ENCODE measurements at places on chromosomes 6 and 20.

GRCh38 chr20:47878601-47879027, 93.3 kb upstream of the SULF2 start:
- peaks cover 13% of the 10 kb centered on the region for H3K4me1 ChIP-seq
- H3K36me3 ChIP-seq, result no peaks in the 10 kb centered on the region
- H3K27me3 ChIP-seq, result peaks cover 17% of the 10 kb centered on the region
- H3K4me3 ChIP-seq, result no peak overlapping the region

DNA sequence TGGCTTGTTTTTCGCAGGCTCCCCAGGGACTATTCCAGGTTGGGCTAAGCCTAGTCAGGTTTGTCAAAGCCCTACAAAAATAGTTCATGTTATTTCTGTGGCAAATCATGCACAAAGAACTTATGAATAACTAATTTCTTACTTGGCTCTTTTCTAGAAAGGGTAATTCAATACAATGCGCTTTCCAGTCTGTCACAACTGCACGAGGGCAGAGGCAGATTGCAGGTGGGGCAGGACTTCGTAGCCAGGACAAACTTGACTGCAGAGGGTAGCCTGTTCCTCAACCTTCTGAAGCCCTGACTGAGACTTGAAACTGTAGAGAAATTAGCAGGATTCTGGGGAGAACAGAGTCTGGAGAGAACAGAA, 253.5 kb downstream of the QKI start:
- no peak overlapping the region for H3K4me3 ChIP-seq
- no peaks in the 10 kb centered on the region for H3K36me3 ChIP-seq
- DNase-seq, result no peak
- no peaks in the 10 kb centered on the region for H3K27me3 ChIP-seq

- DNase-seq, result peak; percentile 55
- no peak overlapping the region for H3K27ac ChIP-seq
- peaks cover 9% of the 10 kb centered on the region for H3K36me3 ChIP-seq
- no peak overlapping the region for H3K4me3 ChIP-seq
These were observed 3.4 kb upstream of the MICAL1 start for GRCh38 chr6:109458774-109459531.

- H3K4me3 ChIP-seq, result no peak overlapping the region
- no peaks in the 10 kb centered on the region for H3K27me3 ChIP-seq
- DNase-seq, result no peak
- no peak overlapping the region for H3K27ac ChIP-seq
- no peaks in the 10 kb centered on the region for H3K4me1 ChIP-seq
These were observed 98.4 kb upstream of the ADTRP start for GRCh38 chr6:11876934-11877433.

- H3K4me3 ChIP-seq, result no peak overlapping the region
- peak overlapping the region; percentile 80 for H3K27ac ChIP-seq
- DNase-seq, result peak; percentile 79
- no peaks in the 10 kb centered on the region for H3K27me3 ChIP-seq
These were observed 13.8 kb downstream of the UCKL1 start for GRCh38 chr20:63942250-63942951.

DNA sequence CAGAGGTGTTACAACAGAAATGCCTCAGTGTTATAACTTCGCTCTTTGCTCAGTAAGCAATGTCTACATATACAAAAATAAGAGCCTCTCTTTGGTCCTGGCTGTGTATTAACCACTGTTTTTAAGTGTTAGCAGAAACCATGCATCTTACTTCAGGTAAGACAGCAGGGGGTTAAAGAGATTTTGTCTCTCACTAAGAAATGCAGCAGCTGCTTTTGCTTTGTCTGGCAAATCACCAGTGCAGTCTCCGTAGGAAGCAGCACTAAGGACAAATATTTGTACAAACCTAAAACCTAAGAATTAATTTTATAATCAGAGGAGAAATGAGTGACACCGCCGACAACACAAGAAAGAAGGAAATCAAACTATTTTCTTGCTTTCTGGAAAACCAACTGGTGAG, 758 bp downstream of the SMIM28 start:
- no peak overlapping the region for H3K27ac ChIP-seq
- DNase-seq, result no peak
- H3K27me3 ChIP-seq, result no peaks in the 10 kb centered on the region
- H3K4me3 ChIP-seq, result no peak overlapping the region
- H3K4me1 ChIP-seq, result no peaks in the 10 kb centered on the region
- H3K36me3 ChIP-seq, result no peaks in the 10 kb centered on the region

- H3K27ac ChIP-seq, result peak overlapping the region; percentile 66
- no peaks in the 10 kb centered on the region for H3K27me3 ChIP-seq
- peaks cover 79% of the 10 kb centered on the region for H3K36me3 ChIP-seq
- peaks cover 48% of the 10 kb centered on the region for H3K4me1 ChIP-seq
- H3K4me3 ChIP-seq, result no peak overlapping the region
These were observed 44.8 kb upstream of the EMILIN3 start for GRCh38 chr20:41411391-41411847.

- DNase-seq, result no peak
- no peak overlapping the region for H3K27ac ChIP-seq
- H3K4me1 ChIP-seq, result no peaks in the 10 kb centered on the region
- H3K27me3 ChIP-seq, result no peaks in the 10 kb centered on the region
- H3K36me3 ChIP-seq, result no peaks in the 10 kb centered on the region
These were observed 44.9 kb downstream of the PNLDC1 start for GRCh38 chr6:159844737-159845645.

DNA sequence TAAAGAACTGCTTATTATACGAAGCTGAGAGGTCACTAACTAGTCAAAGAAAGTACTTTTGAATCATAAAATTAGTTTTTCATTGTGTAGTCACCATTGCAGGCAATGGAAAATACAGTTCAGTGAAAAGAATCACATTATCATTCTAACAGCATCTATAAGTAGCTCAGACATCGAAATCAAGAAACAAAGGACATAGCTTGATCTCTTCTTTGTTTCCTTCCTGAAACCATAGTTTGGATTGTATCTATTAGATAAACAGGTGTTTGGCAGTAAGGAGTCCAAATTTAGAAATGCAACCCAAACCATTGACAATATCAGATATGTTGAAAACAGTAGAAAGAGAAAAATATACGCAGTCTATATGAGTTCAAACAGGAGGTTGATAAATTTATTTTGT, 697.3 kb downstream of the TFAP2A start:
- DNase-seq, result no peak
- H3K27ac ChIP-seq, result no peak overlapping the region
- no peaks in the 10 kb centered on the region for H3K36me3 ChIP-seq
- H3K4me1 ChIP-seq, result no peaks in the 10 kb centered on the region
- no peak overlapping the region for H3K4me3 ChIP-seq

DNA sequence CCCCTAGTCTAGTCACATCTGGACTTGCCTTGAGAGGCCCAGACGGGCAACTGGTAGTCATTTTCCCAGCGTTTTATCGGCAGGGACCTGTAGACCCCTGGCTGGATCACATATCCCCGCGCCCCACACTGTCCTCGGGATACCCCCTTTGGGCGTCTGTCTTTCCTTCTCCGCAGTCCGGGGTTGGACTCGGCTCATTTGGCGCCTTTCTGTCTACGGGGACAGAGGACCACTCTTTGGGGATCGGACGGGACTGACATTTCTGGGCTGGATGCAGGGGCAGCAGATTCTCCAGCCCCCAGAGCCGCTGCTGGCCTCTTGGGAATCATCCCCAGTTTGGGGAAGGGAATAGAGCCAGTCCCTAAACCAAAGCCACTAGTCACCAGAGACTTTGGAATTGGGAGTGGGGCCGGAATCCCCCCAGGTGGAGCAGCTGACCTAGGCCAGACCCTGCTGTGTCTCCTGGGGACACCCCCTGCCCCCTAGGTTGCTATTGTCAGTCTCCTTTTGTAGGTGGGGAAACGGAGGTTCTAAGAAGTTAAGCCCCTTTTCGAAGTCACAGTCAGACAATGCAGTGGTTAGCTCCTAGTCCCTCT, 734 bp downstream of the FAM110A start:
- H3K27ac ChIP-seq, result peak overlapping the region; percentile 76
- peak overlapping the region; percentile 83 for H3K4me3 ChIP-seq
- H3K36me3 ChIP-seq, result no peaks in the 10 kb centered on the region
- DNase-seq, result no peak
- no peaks in the 10 kb centered on the region for H3K27me3 ChIP-seq

- H3K4me3 ChIP-seq, result no peak overlapping the region
- no peaks in the 10 kb centered on the region for H3K27me3 ChIP-seq
- H3K4me1 ChIP-seq, result no peaks in the 10 kb centered on the region
These were observed 72.0 kb downstream of the BLOC1S5 start for GRCh38 chr6:7992002-7992815.

GRCh38 chr20:31943052-31943471, 8.8 kb downstream of the PDRG1 start:
- no peak overlapping the region for H3K27ac ChIP-seq
- DNase-seq, result peak; percentile 24
- peaks cover 52% of the 10 kb centered on the region for H3K36me3 ChIP-seq
- no peak overlapping the region for H3K4me3 ChIP-seq
- no peaks in the 10 kb centered on the region for H3K27me3 ChIP-seq

GRCh38 chr6:118719351-118720124, 68.1 kb upstream of the CEP85L start:
- H3K27me3 ChIP-seq, result no peaks in the 10 kb centered on the region
- no peak overlapping the region for H3K27ac ChIP-seq
- no peaks in the 10 kb centered on the region for H3K36me3 ChIP-seq
- H3K4me3 ChIP-seq, result no peak overlapping the region
- peaks cover 18% of the 10 kb centered on the region for H3K4me1 ChIP-seq

DNA sequence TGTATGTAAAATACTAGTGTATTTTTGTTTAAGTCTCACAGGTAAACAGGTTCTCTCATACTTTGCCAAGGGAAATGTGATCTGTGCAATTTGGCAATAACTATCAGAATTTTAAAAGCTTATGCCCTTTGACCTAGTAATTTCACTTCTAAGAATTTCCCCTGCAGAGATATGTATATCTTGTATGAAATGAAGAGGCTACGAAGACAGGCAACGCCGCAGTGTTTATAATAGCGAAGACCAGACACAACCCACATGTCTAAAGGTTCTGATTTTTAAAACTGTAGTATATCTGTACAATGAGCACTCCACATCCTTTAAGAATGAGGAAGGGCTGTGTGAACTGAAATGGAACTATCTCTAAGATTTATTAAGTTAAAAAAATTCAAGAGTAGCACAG, 7.5 kb downstream of the TRAF3IP2 start:
- H3K27ac ChIP-seq, result no peak overlapping the region
- H3K27me3 ChIP-seq, result no peaks in the 10 kb centered on the region
- no peak overlapping the region for H3K4me3 ChIP-seq
- peaks cover 2% of the 10 kb centered on the region for H3K36me3 ChIP-seq

GRCh38 chr6:166206510-166207283, 39.0 kb upstream of the TBXT start:
- no peak overlapping the region for H3K4me3 ChIP-seq
- peaks cover 2% of the 10 kb centered on the region for H3K4me1 ChIP-seq
- peak; percentile 11 for DNase-seq

DNA sequence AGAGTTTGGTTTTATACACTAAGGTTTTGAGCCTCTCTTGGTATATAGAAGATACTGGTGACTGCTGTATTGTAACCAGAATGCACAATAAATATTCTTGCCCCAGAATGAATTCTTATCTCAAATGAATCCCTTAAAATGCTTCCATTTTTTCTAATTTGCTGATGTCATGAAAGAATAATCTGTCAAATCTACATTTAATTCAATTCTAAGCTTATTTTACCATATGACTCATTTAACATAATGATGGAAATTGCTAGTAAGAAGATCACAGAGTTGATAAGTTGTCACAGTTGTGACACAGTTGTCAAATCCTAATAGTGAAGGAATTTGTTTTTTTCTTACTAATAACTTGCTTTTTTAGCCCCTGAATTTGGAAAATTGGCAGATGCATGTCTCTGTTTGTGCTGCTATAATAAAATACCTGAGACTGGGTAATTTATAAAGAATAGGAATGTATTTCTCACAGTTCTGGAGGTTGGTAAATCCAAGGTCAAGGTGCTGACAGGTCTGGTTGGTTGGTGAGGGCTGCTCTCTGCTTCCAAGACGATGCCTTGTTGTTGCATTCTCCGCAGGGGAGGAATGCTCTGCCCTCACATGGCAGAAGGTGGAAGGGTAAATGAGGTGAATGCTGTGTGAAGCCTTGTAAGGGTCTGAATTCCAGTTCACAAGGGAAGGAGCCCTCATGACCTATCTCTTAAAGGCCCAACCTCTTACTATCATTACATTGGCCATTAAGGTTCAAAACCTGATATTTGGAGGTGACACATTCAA, 4.7 kb downstream of the ECT2L start:
- no peaks in the 10 kb centered on the region for H3K36me3 ChIP-seq
- DNase-seq, result no peak
- H3K27ac ChIP-seq, result no peak overlapping the region
- peaks cover 18% of the 10 kb centered on the region for H3K4me1 ChIP-seq

DNA sequence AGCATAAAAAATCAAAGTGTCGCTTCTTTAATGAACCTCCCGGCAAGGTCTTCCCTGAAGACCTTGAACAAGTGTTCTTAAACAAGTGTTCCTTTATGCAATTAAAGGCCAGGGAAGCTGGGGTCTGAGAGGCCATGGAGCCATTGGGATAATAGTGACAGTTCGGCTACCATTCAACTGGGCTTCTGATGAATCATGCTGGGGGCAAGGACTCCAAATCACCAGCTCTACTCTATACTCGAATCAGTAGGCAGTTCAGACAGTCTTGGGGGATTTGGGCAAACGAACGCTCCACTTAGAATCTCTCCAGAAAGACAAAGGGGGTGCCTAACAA, 34.7 kb upstream of the EZR start:
- H3K4me3 ChIP-seq, result no peak overlapping the region
- H3K27ac ChIP-seq, result no peak overlapping the region
- DNase-seq, result no peak

DNA sequence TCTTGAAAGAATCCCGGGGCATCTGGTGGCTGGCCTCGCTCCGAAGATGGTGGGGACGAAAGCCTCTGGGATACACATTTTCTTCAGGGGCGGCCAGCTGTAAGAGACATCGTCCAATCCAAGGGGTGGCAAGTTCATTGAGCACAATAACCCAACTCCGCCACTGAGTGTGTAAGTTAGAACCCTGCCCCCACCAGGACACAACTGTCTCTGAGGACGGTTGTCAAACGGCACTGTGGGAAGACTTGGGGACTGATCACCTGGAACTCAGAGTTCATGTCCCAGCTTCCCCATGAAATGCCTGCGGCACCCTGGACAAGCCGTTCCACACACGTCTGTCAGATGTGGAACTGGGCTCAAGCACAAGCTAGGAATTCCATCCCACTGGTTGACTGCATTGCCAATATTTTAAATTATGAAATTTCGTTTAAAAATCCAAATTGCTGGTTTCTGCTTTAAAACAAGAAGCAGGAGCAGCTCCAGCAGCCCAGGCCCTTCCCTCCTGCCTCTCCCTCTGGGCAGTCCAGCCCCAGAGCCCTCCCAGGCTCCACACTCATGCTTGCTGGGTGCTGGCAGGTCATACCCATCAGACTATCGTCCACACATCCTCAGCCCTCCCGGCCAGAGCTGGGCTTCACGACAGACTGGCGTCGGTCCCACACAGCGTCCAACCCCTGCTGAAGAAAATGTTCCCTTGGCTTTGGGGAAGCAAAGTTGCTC, 80.9 kb upstream of the AFDN start:
- H3K4me3 ChIP-seq, result no peak overlapping the region
- H3K4me1 ChIP-seq, result peaks cover 15% of the 10 kb centered on the region
- DNase-seq, result peak; percentile 67
- H3K27ac ChIP-seq, result no peak overlapping the region
- H3K27me3 ChIP-seq, result peaks cover 23% of the 10 kb centered on the region

GRCh38 chr6:27541212-27541932, 68.5 kb upstream of the ZNF184 start:
- H3K4me3 ChIP-seq, result no peak overlapping the region
- H3K36me3 ChIP-seq, result no peaks in the 10 kb centered on the region
- H3K27me3 ChIP-seq, result peaks cover 62% of the 10 kb centered on the region
- DNase-seq, result no peak

- H3K27me3 ChIP-seq, result peaks cover 58% of the 10 kb centered on the region
- DNase-seq, result no peak
- H3K36me3 ChIP-seq, result no peaks in the 10 kb centered on the region
These were observed 6.9 kb upstream of the DLL1 start for GRCh38 chr6:170297576-170298330.

GRCh38 chr20:60123096-60123495, 164.9 kb downstream of the CDH26 start:
- no peak for DNase-seq
- no peaks in the 10 kb centered on the region for H3K36me3 ChIP-seq
- peaks cover 8% of the 10 kb centered on the region for H3K4me1 ChIP-seq
- no peak overlapping the region for H3K27ac ChIP-seq
- H3K27me3 ChIP-seq, result peaks cover 4% of the 10 kb centered on the region

All from muscle of leg (tissue), 16 donors.